Cortex of kidney (tissue), 1 donor: ENCODE measurements at places on chromosomes 16 and 17.

GRCh38 chr16:64167936-64168335 lies 953.9 kb downstream of the CDH11 start:
- no peak for DNase-seq

DNA sequence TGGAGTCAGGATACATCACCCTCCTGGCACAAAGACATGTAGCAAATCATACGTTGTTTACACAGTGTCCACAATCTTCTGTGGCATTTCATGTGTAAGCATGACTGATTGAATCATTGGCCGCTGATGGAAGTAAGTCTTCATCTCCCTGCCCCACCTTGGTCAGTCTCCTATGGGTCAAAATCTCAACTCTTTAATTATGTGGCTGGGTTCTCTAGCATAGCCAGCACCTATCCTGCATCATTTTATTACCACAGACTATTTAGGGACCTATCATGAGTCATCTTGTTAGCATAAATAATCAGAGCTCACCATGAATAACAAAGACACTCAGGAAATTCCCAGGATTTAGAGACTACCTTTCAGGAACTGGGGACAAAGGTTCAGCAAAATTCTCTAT lies 15.9 kb downstream of the TANC2 start:
- no peak for DNase-seq

- no peak for DNase-seq
Measured at GRCh38 chr17:3585826-3586225, 23.4 kb downstream of the TRPV1 start.

GRCh38 chr17:40932608-40933007 lies 4.8 kb downstream of the KRT23 start:
- no peak for DNase-seq

- no peak for DNase-seq
Measured at GRCh38 chr16:75095204-75095621, 21.4 kb downstream of the LDHD start.

GRCh38 chr17:17028059-17028877 lies 14.0 kb upstream of the MPRIP start:
- DNase-seq = no peak

GRCh38 chr17:68603027-68603426 lies 1.9 kb upstream of the FAM20A start:
- no peak for DNase-seq

DNA sequence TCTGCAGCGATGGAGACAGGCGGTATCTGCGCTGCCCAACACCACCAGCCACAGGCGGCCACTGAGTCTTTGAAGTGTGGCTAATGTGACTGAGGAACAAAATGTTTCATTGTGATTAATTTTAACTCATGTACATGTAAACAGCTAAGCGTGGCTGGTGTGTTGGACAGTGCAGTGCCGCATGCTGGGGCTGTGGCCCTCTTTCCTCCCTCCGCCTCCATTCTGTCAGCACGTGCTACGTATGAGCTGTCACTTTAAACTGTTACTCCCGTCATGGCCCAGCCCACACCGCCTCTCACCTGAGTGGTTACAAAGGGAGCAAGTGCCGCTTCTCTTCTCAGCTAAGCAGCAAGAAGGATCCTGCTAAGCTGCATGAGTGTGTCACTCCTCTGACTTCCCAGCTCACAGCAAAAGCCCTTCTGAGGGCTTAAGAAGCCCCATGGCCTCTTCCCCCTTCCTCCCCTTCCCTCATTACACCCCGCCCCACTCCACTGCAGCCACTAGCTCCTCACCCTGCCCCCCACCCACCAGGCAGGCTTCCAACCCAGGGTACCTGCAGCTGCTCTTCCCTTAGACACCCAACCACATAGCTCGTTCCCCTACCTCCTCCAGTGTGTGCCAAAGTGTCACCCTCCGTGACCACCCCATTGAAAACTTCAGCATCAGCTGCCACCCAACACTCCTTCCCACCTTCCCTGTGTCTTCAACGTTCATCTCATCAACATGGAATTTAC lies 15.0 kb downstream of the HASPIN start:
- DNase-seq = no peak

DNA sequence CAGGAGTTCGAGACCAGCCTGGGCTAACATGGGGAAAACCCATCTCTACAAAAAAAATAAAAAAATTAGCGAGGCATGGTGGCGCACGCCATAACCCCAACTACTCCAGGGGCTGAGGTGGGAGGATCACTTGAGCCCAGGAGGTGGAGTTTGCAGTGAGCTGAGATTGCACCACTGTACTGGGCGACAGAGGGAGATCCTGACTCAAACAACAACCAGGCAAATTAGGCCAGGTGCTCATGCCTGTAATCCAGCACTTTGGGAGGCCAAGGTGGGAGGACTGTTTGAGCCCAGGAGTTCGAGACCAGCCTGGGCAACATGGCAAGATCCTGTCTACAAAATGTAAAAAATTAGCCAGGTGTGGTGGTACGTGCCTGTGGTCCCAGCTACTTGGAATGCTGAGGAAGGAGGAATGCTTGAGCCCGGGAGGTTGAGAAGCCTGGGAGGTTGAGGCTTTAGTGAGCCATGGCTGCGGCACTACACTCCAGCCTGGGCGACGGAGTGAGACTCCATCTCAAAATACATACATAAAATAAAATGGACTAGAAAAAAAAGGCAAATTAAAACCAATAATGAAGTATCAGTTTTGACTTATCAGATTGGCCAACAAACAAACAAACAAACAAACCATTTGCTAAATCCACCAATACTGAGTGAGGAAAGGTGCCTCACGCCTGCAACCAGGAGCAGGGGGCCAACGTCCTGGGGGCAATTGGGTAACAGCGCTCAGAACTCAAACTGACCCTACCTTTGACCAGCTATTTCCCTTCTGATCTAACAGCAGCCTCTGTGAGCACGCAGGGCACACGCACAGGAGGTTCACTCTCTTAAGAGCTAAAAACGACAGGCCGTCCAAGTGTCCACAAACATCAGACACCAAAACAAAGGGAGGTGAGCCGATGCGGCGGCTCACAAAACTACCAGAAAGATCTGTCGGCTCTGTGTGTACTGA lies 19.4 kb upstream of the FASN start:
- DNase-seq = no peak

DNA sequence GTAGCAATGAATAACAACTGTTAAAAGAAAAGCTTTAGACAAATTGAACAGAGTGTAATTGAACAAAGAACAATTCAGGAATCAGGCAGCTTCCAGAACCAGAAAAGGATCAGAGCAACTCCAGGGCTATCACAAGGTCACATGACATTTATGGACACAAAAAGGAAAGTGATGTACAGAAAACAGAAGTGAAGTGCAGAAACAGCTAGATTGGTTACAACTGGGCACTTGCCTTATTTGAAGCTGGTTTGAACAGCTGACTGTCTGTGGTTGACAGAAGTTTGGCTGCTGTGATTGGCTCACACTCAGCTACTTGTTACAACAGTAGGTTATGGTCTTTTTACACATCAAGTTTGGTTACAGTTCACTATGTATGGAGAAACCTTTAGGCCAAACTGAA lies 14.8 kb downstream of the EFCAB5 start:
- DNase-seq = no peak

DNA sequence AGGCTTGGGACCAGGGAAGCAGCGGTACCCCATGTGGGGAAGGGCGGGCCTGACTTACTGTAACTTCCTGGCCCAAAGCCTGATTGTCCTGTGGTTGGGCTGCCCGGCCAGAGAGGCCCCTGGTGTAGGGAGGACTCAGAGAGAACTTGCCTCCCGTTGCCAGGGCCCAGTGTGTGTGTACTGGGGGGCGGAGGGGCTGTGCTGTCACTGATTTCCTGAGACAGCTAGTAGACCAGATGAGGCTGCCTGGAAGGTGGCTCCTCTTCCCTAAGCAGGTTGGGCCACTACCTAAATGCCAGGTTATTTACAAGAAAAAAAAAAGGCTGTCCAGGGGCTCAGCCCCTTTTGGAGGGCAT lies 16.7 kb downstream of the SOCS3 start:
- no peak for DNase-seq

DNA sequence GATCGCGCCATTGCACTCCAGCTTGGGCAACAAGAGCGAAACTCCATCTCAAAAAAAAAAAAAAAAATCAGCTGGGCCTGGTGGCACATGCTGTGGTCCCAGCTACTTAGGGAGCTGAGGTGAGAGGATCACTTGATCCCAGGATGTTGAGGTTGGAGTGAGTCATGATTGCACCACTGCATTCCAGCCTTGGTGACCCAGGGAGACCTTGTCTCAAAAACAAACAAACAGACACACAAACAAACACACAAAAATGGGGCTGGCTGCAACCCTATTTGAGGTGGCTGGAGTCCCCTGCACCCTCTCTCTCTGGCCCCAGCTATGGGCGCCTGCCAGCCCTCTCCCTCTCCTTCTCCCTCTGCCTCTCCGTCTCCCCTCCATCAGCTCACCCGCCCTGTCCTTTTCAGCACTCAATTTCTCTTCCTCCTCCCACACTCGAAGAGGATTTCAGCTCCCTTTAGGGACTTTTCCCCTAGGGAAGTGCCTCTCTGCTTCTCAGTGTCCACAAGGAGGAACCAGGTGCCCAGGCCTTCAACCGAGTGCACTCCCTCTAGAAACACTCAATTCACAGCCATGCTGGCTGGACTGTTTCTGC lies 17.5 kb upstream of the TFAP4 start:
- DNase-seq = no peak
